MG63 (cell line): ENCODE measurements at places on chromosomes 5 and 9.
A peak's percentile ranks its signal among the peaks of the same experiment; 100 is the strongest.

- DNase-seq: peak; percentile 56
These were observed 722 bp downstream of the TBC1D9B start for GRCh38 chr5:179906795-179907555.

- no peak for DNase-seq
These were observed 118.4 kb upstream of the NR3C1 start for GRCh38 chr5:143521846-143522400.

GRCh38 chr9:5459289-5459829 is 9.0 kb downstream of the CD274 start:
- DNase-seq: no peak

DNA sequence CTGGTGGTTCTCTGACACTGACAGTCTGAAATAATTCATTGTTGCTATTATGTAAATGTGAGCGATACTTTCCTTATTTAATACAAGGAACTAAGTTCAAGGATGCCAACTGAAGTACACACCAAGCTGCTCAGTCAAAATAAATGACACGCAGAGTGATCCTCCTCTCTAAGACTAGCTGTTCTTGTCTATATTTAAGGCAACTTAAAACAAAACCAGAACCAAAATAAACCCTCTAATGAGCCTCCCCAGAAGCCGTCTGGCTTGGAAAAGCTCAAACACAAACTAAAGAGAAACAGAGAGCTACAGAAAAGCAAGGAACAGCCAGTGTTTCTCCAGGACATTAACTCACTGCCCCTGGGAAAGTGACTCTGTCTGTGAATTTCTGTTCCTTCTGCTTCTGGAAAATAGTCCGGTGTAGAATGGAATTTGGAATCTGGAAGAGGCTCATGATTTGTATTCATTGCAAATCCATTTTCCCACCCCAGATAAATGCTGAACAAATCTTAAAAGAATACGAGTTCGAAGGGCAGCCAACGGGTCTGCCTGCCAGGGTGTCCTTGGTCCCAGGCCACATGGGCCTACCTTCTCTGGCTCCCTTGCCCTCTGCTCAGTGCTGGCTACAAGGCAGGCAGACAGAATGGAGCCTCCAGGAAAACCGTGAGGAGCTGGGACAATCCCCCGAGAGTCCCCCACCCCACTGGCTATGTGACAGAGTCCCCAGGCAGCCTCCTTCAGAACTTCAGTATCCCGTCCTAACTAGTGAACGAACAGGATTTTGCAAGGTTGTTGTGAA is 14.8 kb downstream of the GGTA1 start:
- DNase-seq: no peak

DNA sequence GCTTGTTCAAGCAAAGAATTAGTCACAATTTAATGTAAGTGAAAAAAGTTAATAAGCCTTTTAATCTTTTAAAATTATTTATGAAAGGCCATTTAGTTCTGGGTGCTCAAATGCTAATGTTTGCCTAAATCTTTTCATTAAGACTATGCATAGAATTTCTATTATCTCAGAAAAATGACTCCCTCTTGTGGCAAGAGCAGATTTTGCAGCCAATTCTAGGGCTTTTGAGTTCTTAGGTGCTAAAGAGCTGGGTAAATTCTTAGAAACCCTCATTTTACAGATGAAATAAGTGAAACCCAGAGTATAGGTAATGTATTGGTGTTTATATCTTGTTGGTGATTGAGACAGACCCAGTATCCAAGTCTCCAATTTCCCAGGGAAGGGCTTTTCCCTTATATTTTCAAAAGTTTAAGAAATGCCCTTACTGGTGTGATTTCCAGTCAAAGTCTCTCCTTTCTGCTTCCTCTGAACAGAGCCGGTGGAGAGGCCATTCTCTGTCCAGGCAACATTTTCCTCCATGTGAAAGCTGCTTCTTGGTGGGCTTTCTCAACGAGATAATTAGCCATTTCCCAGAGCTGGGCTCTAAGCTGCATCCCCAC is 24.1 kb upstream of the PCSK5 start:
- no peak for DNase-seq

- no peak for DNase-seq
These were observed 83.4 kb upstream of the SHISAL2B start for GRCh38 chr5:64606926-64607325.

DNA sequence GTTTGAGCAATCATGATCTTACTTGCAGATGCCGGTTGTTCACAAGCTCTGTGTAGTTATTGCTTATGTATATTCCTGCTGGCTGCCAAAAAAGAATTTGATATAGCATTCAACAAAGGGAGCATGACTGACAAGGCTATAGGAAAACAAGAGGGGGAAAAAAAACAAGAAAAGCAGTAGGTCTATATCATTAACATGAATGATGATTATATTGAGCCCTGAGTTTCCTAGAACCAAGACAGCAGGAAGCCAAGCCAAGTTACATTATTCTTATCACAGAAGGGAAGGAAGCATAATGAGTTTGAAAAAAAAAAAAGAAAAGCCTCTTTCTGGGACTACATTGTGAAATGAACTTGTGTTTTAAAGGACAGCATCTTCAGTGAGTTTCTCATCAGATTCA is 41.0 kb downstream of the TSTD2 start:
- DNase-seq: no peak

DNA sequence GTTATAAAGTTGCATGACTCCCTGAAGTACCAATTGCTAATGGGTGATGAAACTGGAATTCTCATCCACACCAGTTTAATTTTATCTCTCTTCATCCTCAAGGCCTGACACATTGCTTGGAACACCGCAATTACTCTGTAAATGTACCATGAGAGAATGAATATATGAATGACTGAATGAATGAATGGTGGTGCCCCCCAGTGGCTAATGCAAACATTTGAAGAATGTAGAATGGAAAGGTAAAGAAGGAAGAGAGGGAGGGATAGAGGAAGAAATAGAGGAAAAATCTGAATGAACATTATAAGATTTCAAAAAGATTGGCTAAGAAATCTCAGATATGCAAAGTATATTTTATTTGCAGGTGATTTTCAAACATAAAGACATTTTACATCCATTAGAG is 13.1 kb downstream of the PAPPA start:
- no peak for DNase-seq

GRCh38 chr9:122144836-122145591 is 14.6 kb downstream of the NDUFA8 start:
- DNase-seq: no peak

DNA sequence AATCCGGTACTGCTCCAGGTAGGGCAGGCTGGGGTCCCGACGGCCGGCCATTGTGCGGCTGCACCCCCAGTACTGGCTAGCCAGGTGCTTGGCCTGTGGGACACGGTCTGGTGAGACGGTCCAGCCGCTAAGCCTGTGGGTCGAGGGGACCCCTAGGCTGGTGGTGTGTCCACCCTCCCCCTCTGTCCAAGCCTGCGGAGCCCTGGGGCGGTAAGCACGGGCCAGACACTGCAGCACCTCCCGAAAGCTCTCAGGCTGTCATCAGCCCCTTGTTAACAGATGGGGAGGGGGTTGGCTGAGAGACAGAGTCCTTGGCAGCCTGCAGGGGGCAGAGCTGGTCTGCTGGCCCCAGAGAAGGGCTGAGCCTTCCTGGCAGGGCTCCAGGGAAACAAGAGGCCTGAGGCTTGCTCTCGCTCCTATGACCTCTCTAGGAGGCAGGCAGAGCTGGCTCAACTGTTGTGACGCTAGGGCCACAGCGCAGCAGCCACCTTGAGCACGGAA is 11.8 kb upstream of the MRNIP start:
- DNase-seq: peak; percentile 70

GRCh38 chr9:17018540-17019196 is 116.2 kb upstream of the CNTLN start:
- no peak for DNase-seq

GRCh38 chr5:134555890-134556311 is 30.4 kb downstream of the JADE2 start:
- DNase-seq: peak; percentile 100

- DNase-seq: no peak
These were observed 21.0 kb upstream of the TLX3 start for GRCh38 chr5:171288066-171288465.

GRCh38 chr5:78376315-78376714 is 15.9 kb downstream of the SCAMP1 start:
- DNase-seq: no peak

- DNase-seq: no peak
These were observed 103.3 kb upstream of the BOD1 start for GRCh38 chr5:173719731-173720082.

DNA sequence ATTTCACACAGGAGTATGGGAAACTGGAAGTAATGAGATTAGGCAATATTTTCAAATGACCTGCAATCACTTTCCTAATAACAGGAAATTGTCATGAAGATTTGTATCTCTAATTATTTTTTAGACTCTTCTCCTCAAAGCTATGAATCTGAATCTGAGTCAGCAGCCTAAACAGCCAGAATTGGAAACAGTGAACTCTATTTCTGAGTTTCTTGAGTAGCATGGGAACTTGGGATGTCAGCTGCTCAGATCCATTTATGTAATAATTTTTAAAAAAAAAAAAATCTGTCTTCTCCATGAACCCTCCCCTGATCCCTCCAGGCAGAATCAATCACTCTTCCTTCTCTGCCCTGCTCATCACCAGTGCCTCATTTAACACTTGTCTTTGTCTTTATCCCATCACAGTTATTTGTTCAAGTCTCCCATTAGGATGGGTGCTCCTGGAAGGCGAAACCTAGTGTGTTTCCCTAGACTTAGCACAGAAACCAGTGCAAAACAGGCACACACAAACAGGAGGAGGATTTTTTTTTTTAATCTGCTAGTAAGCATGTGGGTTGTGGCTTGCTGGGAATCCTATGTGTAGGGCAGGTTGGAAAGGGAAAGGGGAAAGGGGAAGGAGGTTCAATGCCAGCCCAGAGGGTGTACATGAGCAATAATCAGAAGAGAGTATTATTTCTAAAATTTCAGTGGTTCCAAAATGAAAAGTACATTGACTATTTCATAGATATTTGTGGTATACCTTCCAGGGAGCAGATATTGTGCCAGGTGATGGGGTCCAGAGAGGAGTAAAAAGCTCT is 186.8 kb downstream of the TTLL11 start:
- DNase-seq: no peak

DNA sequence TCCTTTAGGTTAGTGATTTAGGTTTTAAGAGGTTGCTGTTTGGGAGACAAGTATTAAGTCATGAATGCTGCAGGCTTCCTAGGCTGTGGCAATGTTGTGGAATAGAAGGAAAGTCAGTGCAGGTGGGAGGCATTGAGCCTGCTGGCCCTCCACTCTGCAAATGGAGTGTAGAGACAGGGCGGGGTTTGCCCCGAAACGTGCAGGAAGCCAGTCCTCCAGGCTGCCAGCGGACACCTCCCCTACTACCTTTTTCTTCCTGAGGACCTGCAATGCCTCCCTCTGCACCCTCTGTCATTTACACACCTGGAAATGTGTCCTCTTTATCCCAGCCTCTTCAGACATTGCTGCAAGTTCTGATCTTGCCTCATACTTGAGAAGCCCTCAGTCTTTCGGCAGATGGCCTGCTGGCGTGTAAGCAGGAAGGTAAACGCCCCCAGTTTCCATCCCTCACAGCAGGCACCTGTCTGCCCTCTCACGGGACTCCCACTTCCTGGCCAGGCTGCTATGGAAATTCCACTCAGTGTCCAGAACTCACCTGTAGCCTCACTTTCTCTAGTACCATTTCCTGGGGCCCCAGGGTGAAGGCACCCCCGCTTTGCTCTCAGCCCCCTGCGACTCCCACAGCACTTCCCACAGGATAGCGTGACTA is 81.6 kb upstream of the BOD1 start:
- DNase-seq: no peak

DNA sequence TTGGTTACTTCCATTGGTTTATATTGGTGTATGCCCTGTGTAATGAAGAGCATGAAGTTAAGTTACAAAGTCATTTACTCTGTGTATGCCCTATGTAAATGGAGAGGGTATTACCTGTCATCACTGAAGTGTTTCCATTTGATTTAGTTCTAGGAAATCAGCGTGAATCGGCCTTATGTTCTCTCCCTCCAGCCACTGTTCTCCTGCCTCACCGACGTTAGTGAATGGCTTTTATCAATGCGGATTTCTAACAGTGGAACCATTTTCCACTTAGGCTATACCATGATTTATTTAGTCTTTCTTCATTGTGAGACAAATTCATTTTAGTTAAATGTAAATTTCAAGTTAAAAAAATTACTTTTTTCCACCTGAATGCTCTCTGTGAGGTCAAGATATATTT is 327.0 kb upstream of the ADCY2 start:
- DNase-seq: no peak

- no peak for DNase-seq
These were observed 39.5 kb upstream of the PHF2 start for GRCh38 chr9:93536874-93537273.

DNA sequence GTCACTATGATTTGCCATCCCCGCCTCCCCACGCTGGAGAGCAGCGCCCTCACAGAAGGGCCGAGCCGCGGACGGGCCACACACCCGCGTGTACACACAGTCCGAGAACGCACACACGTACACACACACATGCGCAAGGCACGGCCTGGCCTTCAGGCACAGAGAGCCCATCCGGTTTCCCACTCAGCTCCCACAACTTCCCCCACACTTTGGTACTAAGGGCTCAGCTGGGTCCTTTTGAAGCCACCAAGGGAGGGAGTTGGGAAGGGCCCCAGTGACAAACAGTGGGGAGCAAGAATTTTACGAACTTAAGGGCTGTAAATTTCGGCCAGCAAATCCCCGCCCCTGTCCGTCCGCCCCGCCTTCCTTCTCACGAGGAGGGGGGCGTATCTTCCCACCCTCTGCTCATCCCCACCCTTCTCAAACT is 133.3 kb upstream of the HAND1 start:
- no peak for DNase-seq

GRCh38 chr5:52597625-52598024 is 190.1 kb upstream of the ITGA1 start:
- no peak for DNase-seq

DNA sequence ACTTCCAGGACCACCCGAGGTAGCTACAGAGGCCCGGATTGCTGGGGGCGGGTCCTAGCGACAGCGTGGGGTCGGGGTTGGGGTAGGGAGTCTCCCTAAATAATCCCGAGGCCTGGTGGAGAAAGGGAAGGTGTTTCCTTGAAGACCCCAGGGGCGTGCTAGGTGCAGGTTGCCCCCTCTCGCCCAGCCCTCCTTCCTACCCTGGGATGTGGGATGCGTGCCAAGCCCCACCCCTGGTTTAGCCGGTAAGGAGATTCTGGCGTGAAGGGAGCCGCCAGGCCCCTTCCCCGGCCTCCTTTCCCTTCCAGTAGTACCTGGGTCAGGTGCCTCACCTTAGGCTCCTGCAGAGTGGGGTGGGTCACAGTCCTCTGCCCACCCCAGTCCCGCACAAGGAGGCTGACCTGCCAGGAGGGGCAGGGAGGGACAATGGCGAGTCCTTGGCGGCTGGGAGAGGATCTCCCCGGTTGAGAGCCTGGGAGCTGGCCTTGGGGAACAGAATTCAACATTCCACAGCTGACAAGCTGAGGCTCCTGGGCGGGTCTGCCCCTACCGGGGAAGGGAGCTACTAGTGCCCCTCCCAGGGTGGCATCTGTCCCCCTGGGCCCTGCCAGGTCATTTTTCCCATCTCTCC is 674 bp downstream of the TSPAN17 start:
- DNase-seq: peak; percentile 63

GRCh38 chr5:142246258-142246657 is 78.6 kb downstream of the SPRY4 start:
- peak; percentile 99 for DNase-seq

GRCh38 chr9:16062542-16063240 is 509.8 kb downstream of the CCDC171 start:
- peak; percentile 98 for DNase-seq
